ENCODE measurements at places on chromosomes 11 and 22.

DNA sequence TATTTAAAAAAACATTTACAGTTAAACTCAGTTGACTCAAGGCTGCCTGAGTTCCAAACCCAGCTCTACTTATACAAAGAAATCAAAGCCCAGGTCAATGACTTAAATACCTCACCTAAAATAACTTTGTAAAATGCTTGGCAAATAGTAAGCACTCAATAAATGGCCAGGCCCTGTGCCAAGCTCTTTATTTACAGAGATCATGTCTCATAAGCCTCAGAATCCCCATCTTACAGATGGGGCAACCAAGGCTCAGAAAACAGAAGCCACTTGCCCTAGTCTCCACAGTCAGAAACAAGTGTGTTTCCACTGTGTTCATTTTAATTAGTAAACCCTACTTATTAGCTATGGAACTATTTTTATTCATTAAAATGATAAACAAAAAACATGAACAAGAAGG is 30.5 kb upstream of the TTC28 start:
- no peak for DNase-seq

DNA sequence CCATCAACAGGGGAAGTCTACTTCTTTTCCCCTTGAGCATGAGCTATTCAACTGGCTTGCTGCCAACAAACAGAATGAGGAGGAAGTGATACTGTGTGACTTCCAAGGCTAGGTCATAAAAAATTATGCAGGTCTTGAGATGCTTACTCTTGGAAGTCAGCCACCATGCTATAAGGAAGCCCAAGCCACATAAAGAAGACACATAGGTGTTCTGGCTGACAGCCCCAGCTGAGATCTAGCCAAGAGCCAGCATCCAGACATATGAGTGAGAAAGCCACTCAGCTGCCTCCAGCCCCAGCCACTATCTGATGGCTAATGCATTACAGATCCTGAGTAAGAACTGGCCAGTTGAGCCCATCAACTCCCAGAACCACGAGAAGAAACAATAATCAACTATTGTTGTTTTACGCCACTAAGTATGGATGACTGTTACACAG is 31.0 kb upstream of the PPP2R1B start:
- no peak for DNase-seq

GRCh38 chr22:47443836-47444745 is 681.6 kb downstream of the TBC1D22A start:
- DNase-seq, result no peak

DNA sequence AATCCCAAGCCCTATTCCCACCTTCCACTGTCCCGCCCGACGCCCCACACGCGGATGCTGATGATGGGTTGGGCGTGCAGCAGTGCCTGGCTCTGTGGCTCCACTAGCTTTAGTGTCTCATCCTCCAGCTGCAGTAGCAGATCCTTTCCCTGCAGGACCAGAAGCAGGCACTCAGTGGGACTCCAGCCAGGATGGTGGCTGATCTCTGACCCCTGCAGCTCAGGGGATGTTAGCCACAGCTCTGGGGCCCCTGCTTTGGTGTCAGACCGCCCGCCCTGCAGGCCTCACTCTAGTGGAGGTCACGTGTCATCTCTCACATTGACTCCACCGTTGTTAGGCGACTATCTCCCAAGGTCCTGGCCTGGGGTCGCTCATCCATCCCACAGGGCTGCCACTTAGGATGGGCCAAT is 11.8 kb downstream of the SMPD1 start:
- DNase-seq, result no peak

GRCh38 chr11:102589047-102589459 is 36.1 kb downstream of the MMP20 start:
- DNase-seq, result no peak

DNA sequence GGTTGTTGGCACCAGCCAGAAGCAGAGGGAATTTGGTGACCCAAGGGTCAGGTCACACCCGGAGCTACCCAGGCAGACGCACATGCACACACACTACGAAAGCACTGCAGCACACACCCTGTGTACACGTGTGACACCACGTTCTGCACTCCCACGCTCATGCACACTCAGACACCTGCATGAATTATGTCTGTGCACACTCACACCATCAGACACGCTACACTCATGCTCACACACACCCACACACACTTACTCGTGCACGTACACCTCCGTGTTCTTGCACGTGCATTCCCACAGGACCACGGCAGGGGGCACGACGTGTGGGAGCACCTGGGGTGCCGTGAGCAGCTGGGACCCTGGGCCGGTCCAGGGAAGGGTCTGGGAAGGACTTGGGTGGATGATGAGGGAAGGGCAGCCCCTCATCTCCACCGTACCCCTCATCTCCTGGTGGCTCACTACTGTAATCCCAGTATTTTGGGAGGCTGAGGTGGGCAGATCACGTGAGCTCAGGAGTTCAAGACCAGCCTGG is 20.8 kb upstream of the GAL start:
- DNase-seq, result no peak

DNA sequence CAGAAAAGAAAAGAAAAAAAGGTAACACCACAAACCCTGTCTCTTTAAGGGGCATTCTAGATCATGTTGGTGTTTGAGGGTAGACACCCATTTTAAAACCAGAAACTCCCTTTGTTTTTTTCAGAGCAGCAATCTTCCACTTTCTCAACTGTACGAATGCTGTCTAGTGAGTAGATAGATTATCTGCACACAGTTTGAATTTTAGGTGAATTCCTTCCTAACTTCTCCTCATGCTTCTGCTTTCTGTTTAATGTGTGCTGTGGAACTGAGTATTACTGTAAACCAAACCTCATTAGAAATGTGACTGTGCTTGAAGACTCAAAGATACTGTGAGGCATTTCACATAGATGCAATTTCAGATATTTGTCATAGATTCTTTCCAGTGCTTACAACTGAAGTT is 102.4 kb downstream of the PRMT3 start:
- DNase-seq, result no peak

- DNase-seq, result no peak
These were observed 4.5 kb downstream of the CD81 start for GRCh38 chr11:2381494-2382128.

- no peak for DNase-seq
These were observed 1164.7 kb downstream of the FAM181B start for GRCh38 chr11:81568918-81569317.

GRCh38 chr11:67651976-67652781 is 1.6 kb upstream of the ACY3 start:
- no peak for DNase-seq

GRCh38 chr11:11865449-11865848 is 23.7 kb downstream of the USP47 start:
- no peak for DNase-seq

DNA sequence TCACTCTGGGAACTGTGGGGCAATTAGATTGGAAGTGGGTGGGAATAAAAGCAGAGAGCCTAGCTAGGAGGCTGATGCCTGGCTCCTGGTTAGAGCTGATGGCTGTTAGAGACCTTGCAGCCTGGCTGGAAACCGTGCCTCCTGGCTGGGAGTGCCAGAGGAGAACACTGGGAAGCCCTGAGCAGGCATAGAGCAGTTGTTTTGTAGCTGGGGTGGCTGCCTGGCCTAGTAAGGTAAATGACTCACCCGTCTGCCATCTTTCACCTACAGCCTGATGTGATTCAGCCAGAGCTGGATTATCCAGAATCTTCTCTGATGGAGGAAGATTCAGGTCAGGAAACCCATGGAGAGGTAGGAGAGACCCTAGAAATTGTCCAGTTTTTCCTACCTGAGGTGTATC is 6.1 kb downstream of the UQCR10 start:
- DNase-seq, result no peak

DNA sequence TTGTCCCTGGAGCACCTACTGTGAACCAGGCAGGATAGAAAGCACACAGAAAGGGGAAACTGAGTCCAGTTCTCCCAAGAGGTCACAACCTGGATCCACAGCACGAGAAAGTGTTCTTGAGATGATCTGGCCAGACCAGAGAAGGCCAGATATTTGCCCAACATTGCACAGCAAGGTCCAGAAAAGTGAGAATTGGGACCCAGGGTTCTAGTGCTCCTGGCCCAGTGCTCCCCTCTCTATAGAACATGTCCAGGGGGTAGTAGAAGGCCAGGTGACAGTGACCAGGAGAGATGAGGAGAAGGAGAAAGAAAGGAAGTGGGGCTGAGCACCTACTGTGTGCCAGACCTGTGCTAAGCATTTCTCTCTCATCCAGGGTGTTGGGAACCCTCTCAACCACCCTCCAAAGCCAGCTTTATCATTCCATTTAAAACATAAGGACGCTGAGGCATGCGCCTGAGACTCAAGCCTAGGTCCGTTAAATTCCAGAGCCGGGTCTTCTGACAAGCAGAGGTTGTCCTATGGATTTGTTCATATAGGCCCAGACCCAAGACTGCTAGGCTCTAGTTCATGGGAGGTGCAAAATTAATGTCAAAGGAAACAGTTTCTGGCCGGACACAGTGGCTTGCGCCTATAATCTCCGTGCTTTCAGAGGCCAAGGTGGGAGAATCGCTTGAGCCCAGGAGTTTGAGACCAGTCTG is 128.7 kb downstream of the MN1 start:
- DNase-seq, result no peak

- no peak for DNase-seq
These were observed 9.9 kb upstream of the KCNJ5 start for GRCh38 chr11:128881221-128881620.

DNA sequence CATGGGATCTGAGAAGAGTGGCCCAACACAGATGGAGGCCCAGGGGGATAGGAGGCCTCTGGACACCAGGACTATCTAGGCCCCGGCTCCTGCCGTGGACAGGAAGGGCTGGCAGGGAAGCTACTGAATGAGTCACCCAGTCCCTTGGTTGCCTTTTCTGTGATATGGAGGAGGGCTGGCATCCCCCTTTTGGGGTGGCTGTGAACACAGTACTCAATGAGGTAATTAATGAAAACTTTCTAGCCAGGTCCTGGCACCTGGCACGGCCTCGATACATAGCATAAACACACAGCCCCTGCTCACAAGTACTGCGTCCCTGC is 163.2 kb downstream of the CHST1 start:
- DNase-seq, result no peak

GRCh38 chr22:25492841-25493734 is 71.4 kb upstream of the GRK3 start:
- no peak for DNase-seq

DNA sequence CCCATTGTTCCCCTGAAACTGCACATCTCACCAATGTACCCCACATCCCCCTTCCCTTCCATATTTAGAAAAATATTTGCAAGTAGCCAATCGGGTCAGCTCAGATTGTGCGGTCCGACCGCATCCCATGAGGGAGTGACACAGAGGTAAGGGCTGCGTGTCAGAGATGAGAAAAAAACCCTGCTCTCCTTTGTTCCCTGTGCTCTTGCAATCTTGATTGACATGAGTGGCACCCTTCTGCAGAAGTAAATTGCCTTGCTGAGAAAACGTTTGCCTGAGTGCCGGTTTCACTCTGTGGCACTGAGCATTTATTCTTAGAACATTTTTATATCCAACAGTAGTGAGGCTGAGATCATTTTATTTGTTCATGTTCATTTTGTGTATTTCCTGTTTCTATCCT is 81.6 kb upstream of the CCDC90B start:
- DNase-seq, result no peak

DNA sequence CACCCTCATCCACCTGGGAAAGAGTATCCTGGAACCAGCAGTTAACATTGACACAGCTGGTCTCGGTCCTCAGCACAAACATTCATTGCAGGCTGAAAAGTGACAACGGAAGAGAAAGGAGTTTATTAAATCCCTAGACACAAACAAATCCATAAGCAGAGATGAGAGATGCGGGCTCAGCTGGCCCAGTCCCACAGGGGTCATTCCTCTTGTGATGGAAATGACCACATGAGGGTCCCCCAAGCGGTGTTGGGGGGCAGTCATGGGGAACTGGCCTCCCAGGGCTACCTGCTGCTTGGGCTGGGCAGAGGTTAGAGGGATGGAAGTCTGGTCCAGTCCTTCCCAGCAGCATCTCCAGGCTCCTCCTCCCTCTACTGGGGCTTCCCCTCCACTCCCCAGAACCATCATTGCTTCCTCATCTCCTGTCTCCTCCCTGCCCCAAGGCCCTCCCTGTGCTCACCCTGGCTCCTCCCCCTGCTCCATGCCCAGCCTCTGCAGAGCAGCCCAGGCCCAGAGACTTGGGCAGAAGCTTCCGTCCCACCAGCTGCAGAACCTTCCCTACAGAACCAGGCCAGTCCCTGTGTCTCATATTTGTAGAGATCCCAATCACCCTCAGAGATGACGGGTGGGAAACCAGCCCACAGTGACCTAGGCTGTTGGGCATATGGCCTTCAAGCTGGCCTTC is 5.4 kb upstream of the IGLL5 start:
- no peak for DNase-seq

DNA sequence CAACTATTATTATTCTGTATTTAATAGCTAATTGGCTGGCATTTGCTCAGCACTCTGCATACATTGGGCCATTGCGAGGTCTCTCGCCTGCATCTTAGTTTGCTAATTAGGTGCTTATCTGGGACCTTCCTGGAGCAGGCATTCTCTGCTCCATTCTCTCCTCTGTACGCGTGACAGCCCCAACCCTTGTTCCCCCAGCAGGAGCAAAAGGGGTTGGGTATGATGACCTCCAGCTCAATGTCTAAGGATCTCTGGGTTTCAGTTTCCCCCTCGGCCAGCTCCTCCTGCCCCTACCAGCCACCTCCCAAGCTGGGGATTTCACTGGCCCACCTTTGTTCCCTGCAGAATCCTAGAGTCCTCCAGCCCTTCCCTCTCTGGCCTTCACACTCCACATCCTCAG is 9.7 kb upstream of the LGALS2 start:
- no peak for DNase-seq

GRCh38 chr22:31193092-31193491 is 19.0 kb upstream of the LIMK2 start:
- no peak for DNase-seq

GRCh38 chr11:87425391-87425790 is 387.7 kb downstream of the TMEM135 start:
- no peak for DNase-seq

DNA sequence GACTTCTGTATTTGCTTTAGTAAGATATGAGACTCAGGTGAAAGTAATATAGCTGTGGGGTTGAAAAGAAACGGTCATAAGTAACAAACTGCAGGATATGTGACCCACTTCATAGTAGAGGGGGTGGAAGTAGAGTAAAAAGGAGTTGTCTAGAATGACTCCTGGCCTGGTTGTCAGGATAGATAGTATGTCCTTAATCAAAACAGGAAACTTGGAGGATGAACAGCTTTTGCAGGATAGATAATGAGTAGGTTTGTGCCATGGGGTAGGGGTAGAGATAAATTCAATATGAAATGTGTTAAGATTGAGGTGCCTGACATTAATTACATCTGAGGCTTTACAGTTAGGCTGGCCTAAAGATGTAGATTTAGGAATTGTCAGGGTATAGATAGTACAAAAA is 47.0 kb upstream of the B3GNT6 start:
- no peak for DNase-seq

GRCh38 chr22:28375761-28376534 is 303.7 kb downstream of the TTC28 start:
- no peak for DNase-seq

Measured in tibial nerve (tissue), 4 donors.